AG09319 (cell line): ENCODE measurements at places on chromosomes 7 and 10.

- no peak for DNase-seq
These were observed 5.0 kb upstream of the AQP1 start for GRCh38 chr7:30906515-30907240.

DNA sequence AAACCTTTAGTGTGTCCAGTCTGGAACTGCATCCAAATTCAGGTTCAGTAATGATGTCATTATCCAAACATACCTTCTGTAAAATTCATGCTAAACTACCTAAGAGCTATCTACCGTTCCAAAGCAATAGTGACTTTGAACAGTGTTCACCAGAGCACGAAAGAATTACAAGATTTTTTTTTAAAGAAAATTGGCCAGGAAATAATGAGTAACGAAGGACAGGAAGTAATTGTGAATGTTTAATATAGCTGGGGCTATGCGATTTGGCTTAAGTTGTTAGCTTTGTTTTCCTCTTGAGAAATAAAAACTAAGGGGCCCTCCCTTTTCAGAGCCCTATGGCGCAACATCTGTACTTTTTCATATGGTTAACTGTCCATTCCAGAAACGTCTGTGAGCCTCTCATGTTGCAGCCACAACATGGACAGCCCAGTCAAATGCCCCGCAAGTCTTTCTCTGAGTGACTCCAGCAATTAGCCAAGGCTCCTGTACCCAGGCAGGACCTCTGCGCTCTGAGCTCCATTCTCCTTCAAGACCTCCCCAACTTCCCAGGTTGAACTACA is 694 bp upstream of the FAS start:
- peak; percentile 89 for DNase-seq

DNA sequence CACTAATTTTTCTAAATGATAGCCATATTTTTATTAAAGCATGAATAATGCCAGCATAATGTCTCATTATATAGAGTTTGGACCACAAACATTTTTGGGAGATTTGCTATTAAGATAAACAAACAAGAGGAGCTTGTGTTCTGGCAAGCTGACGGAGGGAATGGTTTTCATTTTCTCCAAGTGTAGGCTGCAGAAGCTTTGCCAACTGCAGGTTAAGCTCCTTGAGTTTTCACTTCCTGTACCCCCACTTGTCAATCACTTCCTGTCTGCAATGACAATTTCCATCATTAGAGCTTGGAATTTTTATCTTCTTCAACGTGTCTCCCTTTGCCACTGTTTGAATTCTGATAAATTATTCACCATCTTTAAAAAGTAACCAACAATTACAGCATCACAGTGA is 13.4 kb downstream of the EBF3 start:
- no peak for DNase-seq

GRCh38 chr7:88396295-88396947 is 89.7 kb upstream of the STEAP4 start:
- DNase-seq, result no peak

- DNase-seq, result no peak
These were observed 457 bp downstream of the NSUN5 start for GRCh38 chr7:73308074-73308664.

GRCh38 chr7:26284995-26285632 is 6.5 kb upstream of the SNX10 start:
- DNase-seq, result no peak

- no peak for DNase-seq
These were observed 3.5 kb downstream of the EGFR start for GRCh38 chr7:55022002-55022985.

- no peak for DNase-seq
These were observed 18.5 kb downstream of the DIP2C start for GRCh38 chr10:670990-671389.

- no peak for DNase-seq
These were observed 114.1 kb upstream of the IGFBP3 start for GRCh38 chr7:46035166-46035565.

DNA sequence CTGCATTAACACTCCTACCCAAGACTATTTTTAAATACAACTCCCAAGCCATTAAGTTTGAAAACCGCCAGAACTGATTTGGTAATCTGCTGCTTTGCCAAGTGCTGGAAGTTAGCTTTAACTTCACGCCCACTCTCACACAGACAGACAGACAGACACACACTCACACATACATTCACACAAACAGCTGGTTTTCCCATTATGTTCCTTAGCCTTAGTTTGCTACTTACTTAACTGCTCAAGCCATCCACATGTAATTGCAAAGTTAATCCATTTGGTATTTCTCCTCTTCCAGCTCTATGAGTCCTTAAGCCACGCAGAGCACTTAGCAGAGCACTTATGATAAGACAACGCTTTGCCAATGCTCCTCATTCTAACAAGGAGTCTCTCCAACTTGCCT is 8.3 kb downstream of the COBL start:
- DNase-seq, result no peak

DNA sequence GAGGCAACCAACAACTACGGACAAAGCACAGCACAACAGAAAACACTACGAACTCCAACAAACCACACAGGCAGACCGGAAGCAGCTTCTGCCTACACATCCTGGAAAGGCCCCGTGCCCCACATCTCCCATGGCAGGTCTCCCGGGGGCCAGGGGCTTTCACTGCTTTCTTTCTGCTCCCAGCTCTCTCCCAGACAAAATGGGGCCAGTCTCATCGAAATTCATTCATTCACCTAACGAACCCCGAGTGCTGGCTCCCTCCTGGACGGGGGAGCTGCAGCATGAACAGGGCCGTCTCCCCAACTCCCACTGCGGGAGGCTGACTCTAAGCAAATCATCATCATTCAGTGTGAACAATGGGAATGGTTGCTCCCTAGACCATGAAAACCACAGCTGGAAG is 47.6 kb upstream of the NANOS1 start:
- DNase-seq, result no peak

GRCh38 chr7:131109011-131109758 is 218.5 kb upstream of the MKLN1 start:
- DNase-seq, result no peak

DNA sequence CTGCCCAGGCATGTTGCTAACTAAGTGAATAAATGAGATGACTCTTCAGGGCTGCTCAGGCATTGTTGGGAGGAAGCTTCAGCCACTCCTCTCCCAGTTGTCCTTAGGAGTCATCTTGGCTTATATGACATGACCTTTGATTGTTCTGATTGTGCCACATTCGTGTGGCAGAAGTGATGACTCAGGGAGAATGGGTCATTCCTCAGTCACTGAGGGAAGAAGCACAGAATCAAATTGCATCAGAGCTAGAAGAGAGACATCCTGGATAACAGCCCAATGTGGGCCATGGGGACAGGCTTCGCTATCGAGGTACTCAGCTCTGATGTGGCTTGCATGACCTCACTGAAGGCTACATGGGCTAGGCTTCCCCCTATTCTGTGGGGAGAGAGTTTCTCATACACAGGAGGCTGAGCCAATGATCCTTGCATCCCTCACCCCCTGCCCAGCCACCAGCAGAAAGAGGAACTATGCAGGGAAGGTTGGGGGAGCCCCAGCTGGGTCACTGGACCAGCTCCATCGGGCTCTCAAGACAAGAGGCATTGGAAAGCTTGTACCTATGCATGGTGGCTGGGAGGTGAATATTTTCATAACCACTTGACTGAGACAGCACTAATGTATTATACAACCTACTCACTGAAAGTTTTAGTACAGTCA is 6.0 kb upstream of the HMX3 start:
- no peak for DNase-seq

- DNase-seq, result no peak
These were observed 739.4 kb upstream of the IGFBP3 start for GRCh38 chr7:46660402-46660980.

DNA sequence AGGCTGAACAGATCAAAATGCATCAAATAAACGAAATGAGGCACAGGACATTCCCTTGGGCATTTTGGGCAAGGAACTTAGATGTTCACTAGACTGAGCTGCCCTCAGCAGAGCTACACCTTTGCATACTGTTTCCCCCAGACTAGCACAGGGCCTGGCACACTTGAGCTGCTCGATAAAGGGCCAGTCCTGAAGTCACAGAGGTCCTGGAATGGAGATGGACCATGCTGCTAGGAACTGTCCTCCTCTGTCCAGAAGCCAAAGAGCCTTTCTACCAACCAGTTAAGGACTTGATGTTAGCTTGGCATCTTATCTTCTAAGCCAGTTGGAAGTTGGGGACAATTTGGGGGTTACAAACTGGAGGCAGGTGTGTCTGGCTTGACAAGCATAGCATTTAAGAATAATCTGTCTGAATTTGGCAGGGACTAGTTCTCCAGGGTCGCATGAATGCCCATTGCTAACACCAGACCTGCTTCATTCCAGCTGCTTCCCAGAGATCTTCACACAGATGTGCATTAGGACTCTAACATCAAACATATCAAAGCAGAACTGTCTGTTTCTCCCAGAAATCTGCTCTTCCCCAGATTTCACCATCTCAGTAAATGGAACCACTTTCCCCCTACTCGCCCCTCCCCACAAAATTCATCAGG is 152.2 kb upstream of the PDE1C start:
- no peak for DNase-seq

GRCh38 chr7:118629898-118630438 is 405.5 kb downstream of the ANKRD7 start:
- DNase-seq, result no peak

DNA sequence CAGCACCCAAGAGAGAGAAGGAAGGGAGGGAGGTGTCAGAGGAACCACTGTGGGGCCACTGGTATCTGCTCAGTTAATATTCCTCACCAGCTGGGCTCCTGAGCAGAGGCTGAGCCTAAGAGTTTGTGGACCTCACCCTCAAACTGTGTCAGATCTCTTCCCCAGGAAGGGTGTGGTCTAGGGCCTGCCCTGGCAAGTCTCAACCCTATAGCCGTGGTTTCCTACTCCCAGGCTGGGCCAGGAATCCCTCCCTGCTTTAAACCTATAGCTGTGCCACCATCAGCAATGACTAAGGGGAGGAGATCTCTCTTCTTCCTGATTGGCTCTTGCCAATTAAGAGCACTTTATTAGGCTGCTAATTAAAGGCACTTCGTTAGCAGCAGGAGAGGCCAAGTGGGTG is 29.9 kb downstream of the POLL start:
- DNase-seq, result no peak

- no peak for DNase-seq
These were observed 8.2 kb downstream of the PPIF start for GRCh38 chr10:79355420-79356017.

GRCh38 chr7:119197877-119198527 is 973.5 kb downstream of the ANKRD7 start:
- DNase-seq, result no peak

- no peak for DNase-seq
These were observed 89.4 kb upstream of the PALS2 start for GRCh38 chr7:24483804-24484203.

- no peak for DNase-seq
These were observed 46.4 kb downstream of the UNCX start for GRCh38 chr7:1279041-1279440.

GRCh38 chr10:97805096-97805884 is 33.5 kb upstream of the SFRP5 start:
- no peak for DNase-seq

DNA sequence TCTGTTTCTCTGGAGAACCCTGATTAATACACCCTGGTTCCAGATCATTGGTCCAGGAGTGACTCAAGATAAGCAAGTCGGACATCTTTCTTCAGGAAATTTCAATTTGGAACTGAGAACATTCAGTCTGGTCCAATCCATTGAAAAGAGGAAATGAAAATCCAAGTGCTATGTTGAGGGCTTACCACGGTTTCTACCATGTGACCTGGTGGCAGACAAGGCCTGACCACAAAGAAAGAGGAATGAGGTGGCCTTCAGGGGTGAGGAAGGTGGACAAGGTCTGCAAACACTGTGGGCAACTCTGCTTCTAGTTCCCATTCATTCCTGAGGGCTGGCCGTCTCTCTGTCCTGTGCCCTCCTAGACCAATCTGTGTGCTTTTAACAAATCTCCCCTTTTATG is 149.2 kb upstream of the GHITM start:
- DNase-seq, result no peak

DNA sequence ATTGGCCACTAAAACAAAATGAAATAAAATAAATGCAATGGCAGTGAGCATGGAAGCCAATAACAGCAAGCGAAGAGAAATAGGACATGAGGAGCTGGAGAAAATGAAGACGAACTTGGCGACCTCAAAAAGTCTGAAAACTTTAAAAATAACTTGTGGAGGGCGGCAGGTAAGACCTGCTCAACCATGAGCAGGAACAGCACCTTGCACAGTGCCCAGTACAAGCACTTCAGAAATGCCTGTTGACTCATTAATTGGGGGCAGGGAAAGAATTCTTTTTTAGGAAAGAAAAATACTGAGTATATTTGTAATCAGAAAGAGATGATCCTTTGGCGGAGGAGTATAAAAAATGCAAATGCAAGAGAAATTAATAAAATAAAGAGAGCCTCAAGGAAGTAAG is 78.0 kb downstream of the XPNPEP1 start:
- DNase-seq, result no peak

- DNase-seq, result no peak
These were observed 158.9 kb downstream of the TCF7L2 start for GRCh38 chr10:113108948-113109347.

GRCh38 chr10:129102906-129103693 is 363.9 kb upstream of the MGMT start:
- no peak for DNase-seq

- no peak for DNase-seq
These were observed 153.4 kb downstream of the BMPER start for GRCh38 chr7:34058801-34059135.

DNA sequence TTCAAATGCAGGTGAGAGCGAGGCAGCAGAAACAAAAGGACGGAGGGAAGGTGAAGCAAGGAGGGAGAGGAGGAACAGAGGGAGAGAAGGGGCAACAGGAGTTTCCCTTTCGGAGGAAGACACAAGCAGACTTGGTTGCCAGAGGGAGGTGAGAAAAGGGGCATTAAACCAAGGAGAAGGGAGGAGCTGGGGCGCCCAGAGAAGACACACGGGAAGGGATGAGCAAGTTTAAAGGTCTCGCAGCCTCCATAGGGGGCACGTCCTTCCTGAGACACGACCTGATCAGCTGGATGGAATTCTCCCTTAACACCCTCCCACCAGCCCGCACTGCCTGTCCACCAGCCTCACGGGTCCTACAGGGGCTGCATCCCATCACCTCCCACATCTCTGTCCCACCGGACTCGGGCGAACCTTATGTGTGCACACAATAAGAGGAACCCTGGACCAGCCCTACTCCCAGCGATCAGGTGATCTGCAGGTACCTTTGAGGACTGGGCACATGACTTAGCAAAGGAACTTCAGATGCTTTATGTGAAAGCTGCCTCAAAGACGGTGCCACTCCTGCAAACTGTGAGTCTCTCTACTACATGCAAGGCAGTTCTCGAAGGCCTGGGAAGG is 251.2 kb downstream of the TNS3 start:
- DNase-seq, result no peak

DNA sequence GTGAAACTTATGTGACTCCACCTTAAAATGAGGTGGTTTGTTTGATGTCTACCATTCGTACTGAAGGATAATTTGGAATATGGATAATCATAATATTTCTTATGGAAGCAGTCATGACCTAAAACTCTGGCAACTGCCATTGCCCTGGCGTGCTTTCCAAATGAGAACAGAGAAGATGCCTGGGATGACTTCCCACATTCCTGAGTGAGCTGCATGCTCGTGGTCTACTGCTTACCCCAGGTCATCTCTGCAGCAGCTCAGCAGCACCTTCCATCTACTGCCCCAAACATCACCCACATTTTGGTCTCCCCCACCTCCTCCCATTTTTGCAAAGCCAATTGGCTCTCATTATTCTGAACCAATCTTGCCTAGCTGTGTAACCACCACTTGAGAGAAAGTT is 40.1 kb downstream of the LYZL1 start:
- DNase-seq, result no peak
